ENCODE measurements at places on chromosomes 2 and 18.
A peak's percentile ranks its signal among the peaks of the same experiment; 100 is the strongest.

GRCh38 chr18:57697426-57697825 lies 75.8 kb upstream of the NARS1 start:
- DNase-seq: no peak

DNA sequence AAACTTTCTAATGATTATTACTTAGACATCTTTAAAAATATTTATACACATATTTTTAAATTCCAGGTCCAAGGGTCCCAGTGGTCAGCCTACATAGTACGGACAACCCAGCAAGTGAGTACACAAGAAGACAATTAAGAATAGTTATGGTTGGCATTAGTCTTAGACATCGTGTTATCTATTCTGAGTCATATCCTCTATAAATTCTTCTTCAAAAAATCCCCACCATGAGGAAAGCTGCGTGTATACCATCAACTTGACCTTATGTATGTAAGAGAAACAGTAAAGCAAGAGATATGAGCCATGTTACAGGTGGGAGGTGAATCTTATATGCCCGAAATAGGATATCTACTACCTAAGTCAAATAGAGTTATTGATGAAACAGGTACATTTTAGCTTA lies 1339.8 kb downstream of the DPP10 start:
- DNase-seq: no peak

- no peak for DNase-seq
These were observed 37.8 kb downstream of the GATA6 start for GRCh38 chr18:22207021-22207758.

GRCh38 chr2:120398051-120398995 lies 52.4 kb downstream of the INHBB start:
- peak; percentile 73 for DNase-seq

DNA sequence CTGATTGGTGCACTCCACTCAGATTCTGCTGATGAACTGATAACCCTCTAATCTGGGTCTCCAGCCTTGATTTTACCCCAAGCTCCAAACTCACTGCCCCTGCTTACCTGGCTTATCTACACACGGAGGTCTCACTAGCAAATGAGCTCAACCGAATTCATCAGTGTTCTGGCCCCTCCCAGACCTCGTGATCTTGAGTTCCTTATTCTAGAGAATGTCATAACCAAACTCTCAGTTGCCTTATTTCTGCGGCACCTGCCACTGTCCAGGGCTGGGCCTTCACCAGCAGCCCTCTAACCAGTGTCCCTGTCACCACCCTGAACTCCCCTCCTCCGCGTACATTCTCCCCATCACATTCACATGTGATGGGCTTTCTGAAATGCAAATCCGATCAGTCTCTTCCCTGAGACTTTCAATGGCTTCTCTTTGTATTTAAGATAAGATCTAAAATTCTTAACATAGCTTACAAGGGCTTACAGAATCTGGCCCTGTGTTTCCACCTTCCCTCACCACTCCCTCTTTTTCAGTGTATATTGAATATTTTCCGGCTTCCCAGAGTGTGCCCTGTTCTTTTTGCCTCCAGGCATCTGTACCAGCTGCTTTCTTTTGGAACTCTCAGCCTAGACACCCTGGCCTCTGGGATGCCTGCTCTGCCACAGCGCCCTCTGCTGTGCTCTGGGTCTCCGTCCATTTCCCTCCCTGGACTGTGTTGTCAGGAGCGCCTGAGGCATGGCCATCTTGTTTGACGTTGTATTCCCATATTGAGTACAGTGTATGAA lies 31.1 kb downstream of the NAB1 start:
- DNase-seq: peak; percentile 38

DNA sequence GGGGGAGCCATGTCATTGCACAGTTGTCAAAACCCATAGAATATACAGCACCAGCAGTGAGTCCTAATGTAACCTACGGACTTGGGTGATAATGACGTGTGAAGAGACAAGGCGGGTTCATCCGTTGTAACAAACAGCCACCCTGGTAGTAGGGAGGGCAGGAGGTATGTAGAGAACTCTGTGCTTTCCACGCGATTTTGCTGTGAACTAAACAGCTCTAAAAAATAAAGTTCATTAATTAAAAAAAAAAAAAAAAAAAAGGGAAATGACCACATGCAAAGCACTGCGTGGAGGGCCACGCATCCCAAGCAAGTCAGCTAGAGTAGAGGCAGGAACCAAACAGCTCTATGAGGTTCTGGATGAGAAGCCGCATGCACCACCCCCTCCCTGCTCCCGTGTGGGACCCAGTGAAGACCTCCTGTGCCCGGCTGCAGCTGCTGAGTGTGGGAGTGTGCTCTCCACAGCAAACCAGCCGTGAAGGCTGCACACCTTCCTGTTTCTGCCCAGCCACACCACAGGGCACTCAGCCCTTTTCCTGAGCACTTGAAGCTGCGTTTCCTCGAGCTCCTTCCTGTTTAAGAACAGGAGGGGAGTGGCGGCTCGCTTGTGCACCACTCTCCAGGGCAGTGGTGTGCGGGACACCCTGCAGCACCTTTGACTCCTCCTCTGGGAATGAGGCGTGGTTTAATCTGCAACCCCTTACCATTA lies 65.6 kb downstream of the ODC1 start:
- no peak for DNase-seq

- DNase-seq: no peak
These were observed 9.5 kb upstream of the KDSR start for GRCh38 chr18:63376538-63376937.

GRCh38 chr18:336713-337112 lies 68.9 kb upstream of the THOC1 start:
- no peak for DNase-seq

GRCh38 chr2:142665241-142665640 lies 212.2 kb upstream of the KYNU start:
- DNase-seq: no peak

DNA sequence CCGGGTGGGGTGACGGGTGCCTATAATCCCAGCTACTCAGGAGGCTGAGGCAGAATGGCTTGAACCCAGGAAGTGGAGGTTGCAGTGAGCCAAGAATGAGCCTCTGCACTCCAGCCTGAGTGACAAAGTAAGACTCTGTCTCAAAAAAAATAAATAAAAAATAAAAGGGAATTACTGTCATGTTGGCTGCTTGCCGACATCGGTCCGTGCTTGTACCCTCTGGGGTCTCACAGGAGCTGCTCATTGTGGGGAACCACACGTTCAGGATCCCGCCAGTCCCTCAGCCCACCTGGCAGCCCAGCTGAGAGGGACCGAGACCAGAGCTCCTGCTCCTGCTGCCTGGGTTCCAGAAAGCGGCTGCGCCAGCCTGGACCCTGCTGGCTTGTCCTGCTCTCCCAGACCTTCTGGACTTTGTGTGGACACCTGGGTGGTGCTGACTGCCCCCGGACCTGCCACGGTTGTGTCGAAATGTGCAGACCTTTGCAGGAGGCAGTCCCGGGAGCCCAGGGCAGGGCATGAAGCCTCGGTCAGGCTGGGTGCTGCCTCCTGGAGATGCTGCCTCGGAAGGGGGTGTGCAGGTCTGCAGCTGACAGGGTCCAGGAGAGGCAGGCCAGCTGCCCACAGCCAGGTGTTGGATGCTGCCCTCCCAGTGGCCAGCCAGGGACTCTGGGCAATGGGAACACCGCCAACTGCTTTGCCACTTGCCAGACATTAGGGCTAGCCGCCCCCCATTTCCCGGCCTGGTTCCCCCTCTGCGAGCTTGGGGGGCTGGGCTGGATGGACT lies 16.4 kb downstream of the KLF11 start:
- no peak for DNase-seq

DNA sequence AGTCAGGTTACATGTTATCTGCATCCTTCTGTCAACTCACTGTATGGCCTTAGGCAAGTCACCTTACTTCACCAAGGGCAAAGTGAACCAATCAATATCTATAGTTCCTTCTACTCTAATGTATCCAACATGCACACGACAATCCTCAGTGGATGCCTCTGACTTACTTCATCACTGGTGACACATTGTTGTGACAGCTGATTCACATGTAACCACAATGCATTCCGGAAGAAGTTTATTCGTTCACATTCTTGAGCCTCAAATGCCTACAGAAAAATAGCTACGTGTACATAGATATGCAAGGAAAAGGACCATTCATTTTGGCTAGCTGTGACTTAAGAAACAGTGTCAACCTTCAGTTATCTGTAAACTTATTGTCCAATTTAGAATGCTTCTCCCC lies 26.3 kb upstream of the EPG5 start:
- peak; percentile 90 for DNase-seq

DNA sequence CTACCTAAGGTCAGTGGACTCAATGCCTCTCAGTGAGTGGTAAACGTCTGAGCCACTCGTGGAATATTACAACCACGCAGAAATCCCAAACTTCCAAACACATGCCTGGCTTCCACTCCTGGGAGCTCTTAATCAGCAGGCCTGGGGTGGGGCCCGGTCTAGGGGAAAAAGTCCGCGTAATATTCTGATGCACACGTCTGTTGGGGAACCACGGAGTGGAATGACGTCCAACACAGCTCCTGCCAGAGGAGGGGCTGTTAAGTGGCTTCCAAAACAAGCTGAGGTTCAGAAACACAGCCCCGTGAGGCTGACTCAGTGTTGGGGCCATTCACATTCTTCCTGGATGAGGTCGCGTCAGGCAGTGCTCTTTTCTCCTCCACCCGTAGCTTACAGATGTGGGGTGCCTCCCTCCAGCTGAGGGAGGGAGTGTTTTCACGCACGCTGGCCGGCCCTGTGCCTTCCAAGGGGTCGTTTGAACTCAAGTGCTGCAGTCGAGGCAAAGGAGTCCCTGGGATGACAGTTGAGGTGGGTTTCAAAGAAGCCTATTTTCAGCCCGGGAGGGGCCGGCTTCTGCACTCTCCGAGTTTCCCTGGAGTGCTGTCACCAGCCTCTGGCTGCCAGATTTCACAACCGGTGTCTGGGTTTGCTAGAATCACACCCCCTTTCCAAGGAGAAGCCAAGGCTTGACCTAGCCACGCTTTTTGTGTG lies 73.1 kb downstream of the ACKR3 start:
- DNase-seq: peak; percentile 89

DNA sequence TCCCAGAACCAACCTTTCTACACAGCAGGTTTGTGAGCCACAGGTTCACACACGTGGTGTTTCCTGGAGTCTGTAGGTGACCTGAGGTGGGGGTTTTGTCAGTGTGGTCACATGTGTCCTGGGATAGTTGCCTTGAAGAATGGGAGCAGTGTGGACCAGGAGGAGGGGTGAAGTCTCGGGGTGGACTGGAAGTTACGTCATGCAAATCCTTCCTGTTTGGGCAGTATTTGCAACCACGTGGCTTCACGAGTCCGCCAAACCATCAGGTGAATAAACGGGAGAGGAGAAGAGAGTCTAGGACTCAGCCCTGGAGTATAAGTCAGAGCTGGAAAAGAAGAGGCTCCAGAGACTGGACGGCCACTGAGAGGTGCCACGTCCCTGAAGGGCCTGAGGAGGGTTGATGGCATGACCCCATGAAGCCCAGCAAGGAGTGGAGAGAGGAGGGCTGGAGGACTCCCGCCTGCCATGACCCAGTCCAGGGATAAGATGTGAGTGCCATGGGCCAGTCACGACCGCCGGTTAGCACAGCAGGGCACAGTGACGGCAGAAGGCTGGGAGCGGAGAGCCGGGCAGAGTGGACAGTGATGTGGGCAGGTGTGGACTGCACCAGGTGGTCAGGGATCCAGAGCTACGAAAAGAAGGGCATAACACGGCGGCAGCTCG lies 16.5 kb downstream of the LPIN1 start:
- no peak for DNase-seq

GRCh38 chr18:55090564-55091188 lies 131.4 kb upstream of the CCDC68 start:
- DNase-seq: no peak

- DNase-seq: no peak
These were observed 8.6 kb upstream of the RIF1 start for GRCh38 chr2:151401149-151401548.

DNA sequence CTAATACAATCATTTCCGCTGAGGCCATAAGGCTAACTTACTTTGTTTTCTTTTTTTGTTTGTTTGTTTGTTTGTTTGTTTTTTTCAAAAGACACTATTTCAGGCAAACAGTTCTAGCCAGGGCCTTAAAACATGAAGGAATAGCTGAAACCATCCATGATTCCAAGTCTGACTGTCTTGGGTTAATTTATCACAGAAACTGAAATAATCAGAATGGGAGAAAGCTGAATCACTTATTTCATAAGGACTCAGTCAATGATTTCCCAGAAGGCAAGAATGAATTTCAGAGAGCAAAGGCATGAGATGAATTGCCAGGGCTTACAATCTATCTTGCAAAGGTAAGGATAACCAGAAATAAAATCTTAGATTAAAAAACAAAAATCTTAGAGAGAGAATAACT lies 1315.1 kb downstream of the SUCLG1 start:
- no peak for DNase-seq

GRCh38 chr2:50613161-50613560 lies 418.8 kb downstream of the NRXN1 start:
- no peak for DNase-seq

DNA sequence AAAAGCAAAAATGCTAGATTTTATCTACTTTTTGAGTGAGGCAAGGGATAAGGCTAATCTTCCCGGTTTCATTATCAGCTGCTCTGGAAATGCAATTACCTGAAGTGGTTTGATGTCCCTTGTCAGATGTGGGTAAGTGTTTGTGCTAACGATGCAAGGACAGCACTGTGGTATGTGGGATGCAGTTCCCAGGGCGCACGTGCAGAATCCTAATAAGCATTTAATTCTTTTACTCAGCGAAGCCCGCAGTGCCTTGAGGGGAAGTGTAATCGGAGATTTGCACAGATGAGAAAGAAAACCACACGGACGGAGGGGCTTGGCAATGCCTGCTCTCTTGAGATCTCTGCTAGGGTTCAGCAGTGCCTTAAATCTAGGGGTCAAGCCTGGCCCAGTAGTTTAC lies 108.5 kb upstream of the LYPD6 start:
- DNase-seq: peak; percentile 2

- DNase-seq: no peak
These were observed 1.7 kb upstream of the ITM2C start for GRCh38 chr2:230863031-230863430.

DNA sequence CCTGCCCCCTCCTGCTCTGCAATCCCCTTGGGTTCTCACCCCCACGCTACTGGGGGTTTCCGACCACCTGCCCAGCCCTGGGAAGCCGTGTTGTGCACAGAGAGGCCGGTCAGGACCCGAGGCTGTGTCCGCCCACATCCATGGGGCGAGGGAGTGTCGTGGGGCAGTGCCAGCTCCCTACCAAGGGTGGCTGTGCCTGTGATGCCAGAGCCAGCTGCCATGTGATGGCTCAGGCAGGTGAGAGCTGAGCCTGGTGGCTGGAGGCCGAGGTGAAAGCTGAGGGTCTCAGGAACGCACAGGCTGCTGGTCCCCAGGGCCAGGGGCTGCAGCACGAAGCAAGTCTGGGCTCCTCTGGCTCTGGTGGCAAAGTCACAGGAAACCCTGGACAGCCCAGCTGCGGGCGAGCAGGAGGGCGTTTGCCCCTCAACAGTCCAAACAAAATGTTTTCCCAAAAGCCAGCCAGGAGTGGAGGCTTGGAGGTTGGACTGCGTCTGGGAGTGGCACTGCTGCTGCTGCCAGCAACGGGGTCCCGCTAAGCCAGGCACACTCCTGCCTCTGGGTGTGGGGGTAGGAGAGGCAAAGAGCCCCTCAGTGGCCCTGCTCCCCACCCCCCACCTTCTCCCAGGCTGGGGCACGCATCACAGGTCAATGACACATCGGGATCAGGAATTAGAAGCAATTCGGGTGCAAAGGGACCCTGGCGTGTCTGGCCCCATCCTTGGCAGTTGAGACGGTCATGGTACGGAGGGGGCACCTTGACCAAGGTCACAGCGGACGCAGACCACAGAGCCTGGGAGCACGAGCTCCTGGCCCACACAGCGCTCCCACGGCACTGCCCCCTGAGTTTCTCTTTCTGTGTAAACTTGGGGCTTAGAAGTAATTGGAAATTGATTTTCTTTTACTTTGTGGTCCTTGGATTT lies 72.4 kb upstream of the GPC1 start:
- DNase-seq: no peak

- no peak for DNase-seq
These were observed 148.5 kb downstream of the INHBB start for GRCh38 chr2:120494446-120494845.
